ENCODE measurements at places on chromosomes 4 and X.
A peak's percentile ranks its signal among the peaks of the same experiment; 100 is the strongest.

DNA sequence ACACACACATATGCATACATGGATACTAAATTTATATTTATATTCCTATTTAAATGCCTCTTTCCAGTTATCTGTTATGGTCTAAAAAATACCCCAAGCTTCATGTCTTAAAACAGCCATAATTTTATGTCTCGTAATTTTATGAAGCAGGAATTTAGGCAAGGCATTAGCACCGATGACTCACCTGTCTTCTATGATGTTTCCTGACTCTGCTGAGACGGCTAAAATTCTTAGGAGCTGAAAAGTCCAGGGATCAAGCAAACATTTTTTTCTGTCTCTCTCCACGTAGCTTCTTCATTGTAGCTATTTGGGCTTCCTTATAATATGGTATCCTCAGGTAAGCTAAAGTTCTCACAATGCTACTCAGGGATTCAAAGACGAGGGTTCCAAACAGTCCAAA, 930.3 kb downstream of the STIM2 start:
- no peak for DNase-seq

GRCh38 chrX:110020536-110020935, 17.6 kb downstream of the TMEM164 start:
- no peak for DNase-seq

- DNase-seq, result no peak
These were observed 63.4 kb downstream of the DCUN1D4 start for GRCh38 chr4:51906167-51906958.

GRCh38 chr4:56823933-56824600, 2.6 kb upstream of the SPINK2 start:
- no peak for DNase-seq

GRCh38 chrX:24561121-24561520, 86.0 kb downstream of the PCYT1B start:
- DNase-seq, result peak; percentile 5

GRCh38 chrX:119145241-119145653, 17.6 kb upstream of the KIAA1210 start:
- peak; percentile 3 for DNase-seq

DNA sequence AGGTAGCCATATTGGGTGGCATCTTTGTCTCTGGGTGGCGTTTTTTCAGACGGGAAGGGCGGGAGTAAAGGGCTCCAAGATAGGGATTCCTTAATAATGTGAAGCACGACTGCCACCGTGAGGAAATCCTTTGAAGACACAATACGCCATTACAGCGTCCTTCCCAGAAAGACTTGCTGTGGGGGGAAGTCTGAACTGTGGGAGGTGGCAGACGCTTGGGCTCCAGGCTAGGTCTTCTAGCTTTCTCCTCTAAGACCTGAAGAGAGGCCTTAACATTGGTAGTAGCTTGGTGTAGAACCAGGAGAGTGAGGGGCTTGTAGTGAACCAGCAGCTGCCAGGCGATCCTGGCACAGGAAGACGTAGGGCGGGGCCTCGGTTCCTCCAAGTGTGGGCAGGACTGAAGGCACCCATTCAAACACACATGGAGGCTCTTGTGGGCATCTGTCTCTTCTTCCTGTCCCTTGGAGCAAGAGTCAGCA, 197.3 kb downstream of the OR13H1 start:
- DNase-seq, result no peak

DNA sequence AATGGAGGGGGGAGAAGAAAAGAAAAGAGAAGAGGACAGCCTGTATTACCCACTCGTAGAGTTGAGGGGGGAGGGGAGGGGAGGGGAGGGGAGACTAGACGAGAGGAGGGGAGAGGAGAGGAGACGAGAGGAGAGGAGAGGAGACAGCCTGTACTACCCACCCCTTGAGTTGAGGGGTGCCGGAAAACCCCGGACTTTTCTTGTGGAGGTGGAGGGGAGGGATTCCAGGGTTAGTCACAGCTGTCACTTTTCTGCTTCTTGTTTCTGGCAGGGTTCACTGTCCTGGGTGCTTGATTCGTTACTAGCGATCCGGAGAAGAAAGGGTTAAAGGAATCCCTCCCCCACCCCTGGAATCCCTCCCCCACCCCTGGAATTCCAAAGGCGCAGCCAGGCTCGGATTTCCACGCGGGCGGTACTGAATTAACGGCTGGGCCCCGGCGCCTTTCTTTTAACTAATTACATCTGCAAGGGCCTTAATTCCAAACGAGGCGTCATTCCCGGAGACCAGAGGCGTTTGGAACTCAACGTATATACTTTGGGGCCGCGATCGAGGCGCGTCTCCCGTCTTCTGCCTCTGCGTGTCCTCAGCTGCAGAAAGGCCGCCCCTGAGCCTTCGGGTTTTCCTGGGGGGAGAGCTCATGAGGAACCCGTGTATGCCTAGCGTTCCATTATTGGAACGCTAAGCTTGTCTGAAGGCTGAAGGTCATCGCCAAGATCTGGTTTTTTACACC, 20.1 kb upstream of the CSF2RA start:
- DNase-seq, result peak; percentile 84

DNA sequence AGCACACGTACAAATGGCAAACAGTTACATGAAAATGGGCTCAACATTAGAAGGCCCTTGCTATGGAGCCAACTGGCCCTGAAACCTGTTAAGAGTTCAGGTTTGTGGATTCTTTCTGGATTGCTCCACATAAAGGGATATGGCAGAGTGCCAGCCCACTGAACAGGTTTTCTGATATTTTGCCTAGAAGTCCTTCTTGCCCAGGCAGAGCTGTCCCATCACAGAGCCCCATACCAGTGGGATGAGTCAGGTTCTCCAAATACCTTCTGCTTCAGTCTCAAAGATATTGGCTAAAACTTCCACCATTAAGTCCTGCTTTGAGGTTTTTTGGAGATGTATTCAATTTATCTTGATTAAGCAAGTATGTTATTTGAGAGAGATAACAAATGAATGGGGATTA, 146.8 kb upstream of the IL1RAPL2 start:
- DNase-seq, result no peak

DNA sequence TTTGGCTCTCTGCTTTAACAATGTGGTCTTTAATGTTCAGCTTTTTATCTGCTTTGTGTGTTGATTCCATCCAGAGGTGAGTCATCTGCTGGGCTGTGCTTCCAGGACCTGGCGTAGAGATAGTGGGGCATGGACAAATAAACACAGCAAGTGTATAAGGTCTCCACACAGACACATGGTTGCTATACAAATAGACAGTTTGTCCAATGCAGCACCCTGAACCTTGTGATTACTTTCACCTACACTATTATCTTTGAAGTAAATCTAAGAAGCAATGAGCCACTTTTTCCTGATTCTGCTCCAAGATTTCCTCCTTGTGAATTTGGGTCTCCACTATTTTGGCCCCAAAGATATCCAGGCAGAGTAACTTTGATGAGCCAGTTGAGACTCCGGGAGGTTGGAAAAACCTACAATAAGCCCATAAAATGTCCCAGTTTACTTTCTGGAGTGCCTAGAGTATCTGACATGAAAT, 12.1 kb downstream of the PPARGC1A start:
- DNase-seq, result no peak

- no peak for DNase-seq
These were observed 259.1 kb downstream of the CAMK2D start for GRCh38 chr4:113502476-113502875.

- DNase-seq, result peak; percentile 2
These were observed 48.2 kb downstream of the STK26 start for GRCh38 chrX:132071254-132071653.

- no peak for DNase-seq
These were observed 203.0 kb downstream of the AFAP1 start for GRCh38 chr4:7736436-7737267.

GRCh38 chr4:47040828-47041227, 9.5 kb downstream of the GABRB1 start:
- no peak for DNase-seq

GRCh38 chr4:102263024-102263787, 82.1 kb downstream of the SLC39A8 start:
- DNase-seq, result peak; percentile 90

- no peak for DNase-seq
These were observed 56.0 kb downstream of the MAGEB10 start for GRCh38 chrX:27863809-27864208.

DNA sequence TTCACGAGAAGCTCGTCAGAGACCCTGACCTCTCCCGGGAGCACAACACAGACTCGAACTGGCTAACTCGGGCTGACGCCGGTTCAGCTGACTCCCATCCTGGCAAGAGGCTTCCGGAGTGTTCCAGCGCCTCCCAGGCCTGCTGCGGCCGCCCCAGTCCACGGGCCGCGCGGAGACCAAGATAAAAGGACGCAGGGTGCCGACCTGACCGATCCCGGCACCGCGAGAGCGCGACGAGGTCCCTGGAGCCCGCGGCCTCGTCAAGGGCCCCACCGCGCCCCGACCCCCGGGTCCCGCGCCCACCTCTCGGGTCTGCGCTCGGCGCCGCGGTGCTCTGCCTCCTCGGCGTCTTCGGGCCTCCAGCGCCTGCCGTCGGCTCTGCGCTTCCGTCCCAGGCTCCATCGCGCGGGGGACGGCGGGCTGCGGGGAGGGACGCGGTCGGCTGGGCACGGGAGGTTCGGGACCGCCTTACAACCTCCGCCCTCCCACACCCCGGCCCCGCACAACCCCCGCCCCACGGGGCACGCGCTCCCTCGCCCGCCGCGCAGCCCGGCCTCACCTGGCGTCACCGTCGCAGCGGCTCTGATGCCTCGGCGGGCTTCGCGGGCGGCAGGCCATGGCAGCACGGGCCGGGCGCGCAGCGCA, 426 bp downstream of the SLBP start:
- peak; percentile 27 for DNase-seq

DNA sequence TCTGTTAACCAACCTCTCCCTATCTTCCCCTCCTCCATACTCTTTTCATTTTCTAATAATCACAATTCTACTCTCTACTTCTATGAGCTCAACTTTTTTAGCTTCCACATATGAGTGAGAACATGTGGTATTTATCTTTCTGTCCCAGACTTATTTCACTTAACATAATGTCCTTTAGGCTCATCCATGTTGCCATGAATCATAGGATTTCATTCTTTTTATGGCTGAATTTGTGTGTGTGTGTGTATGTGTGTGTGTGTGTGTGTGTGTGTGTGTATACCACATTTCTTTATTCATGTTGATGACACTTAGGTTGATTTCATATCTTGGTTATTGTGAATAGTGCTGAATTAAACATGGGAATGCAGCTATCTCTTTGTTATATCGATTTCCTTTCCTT, 37.4 kb downstream of the RUFY3 start:
- no peak for DNase-seq

- DNase-seq, result no peak
These were observed 65.0 kb downstream of the PHEX start for GRCh38 chrX:22097012-22097694.

- DNase-seq, result no peak
These were observed 20.6 kb upstream of the ZC4H2 start for GRCh38 chrX:64996805-64997204.

- no peak for DNase-seq
These were observed 128.7 kb upstream of the ATP6AP2 start for GRCh38 chrX:40452031-40452430.

GRCh38 chrX:17547658-17548057, 172.7 kb downstream of the NHS start:
- DNase-seq, result no peak

GRCh38 chrX:134688031-134688823, 30.0 kb upstream of the PLAC1 start:
- DNase-seq, result no peak

- no peak for DNase-seq
These were observed 259.6 kb downstream of the C4orf33 start for GRCh38 chr4:129355516-129355915.

- DNase-seq, result no peak
These were observed 1488.3 kb downstream of the RPA4 start for GRCh38 chrX:98371994-98372393.

DNA sequence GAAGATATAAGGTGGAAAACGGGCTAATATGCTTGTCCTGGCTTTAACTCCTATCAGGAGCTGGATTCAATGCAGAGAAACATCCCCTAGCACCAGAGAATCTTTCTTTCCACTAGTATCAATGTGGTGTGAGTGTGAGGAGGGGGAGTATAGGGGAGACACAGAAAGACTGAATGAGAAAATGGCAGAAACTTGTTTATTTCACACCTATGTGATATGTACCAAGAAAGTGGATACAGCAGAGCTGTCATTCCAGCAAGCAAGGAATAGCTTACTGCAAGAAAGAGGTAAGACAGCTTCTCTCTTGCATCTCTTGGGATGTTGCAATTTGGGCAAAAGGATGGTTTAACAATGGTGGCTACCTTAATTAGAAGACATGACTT, 105.6 kb downstream of the LNX1 start:
- DNase-seq, result no peak

DNA sequence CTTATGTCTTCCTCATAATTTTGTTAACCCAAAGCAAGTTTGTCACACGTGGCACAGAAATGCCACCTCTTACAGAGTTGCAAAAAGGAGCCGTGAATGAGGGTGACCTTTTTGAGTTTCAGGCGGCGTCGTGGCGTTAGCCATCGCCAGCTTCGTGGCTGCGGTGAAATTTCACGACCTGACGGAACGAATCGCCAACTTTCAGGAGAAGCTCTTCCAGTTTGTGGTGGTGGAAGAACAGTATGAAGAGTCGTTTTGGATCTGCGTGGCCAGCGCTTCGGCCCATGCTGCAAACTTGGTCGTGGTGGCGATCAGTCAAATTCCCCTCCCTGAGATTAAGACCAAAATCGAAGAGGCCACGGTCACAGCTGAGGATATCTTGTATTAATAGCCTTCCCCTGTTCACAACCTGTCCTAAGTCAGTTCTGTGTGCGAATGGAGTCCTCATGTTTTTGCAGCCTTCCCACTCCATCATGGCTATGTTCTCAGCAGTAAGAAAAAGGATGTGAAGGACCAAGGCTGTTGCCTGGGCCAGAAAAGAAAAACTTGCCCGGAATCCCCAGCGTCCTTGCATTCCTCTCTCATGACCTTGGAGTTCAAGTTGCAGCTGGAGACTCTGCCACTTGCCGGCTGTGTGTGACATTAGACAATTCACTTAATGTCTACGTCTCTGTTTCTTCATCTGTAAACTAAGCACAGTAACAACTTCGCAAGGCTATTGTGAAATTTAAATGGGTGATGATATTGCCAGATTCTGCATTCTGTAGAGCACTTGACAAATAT, 11.9 kb downstream of the CLRN2 start:
- DNase-seq, result no peak

GRCh38 chr4:56505269-56506130, at the start of gene ARL9:
TSS of gene ARL9 (plus strand) at chr4:56505791. CDS start at chr4:56505863, 72 bp downstream.
- DNase-seq, result peak; percentile 36

DNA sequence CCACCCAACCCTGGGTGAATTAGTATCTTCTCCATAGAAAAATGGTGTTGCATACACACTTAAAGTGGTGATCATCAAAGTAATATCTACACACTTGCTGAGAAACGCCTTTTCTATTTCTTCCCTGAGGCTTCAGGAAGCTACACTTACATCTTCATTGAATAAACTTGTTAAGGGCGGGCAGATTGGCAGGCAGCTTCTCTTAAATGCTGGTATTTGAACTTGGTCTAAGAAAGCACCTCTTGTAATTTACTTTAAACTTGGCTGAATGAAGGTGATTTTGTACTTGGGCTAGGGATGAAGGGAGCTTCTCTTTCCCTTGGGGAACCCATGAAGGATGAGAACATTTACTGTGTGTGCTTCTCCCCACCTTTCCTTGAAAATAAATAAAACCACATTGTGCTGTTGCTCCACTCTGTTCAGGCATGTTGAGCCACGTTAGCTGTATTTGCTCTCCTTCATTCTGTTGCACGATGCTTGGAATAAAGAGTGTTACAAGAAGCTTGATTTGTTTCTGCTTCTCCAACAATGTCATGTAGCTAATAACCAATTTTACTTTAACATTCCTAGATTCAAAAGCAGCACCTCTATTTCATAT, 430.1 kb downstream of the ANKRD50 start:
- no peak for DNase-seq
